MV-4-11 (cell line): ENCODE measurements at places on chromosomes 5 and 9.

GRCh38 chr9:70403618-70404025 is 10.8 kb downstream of the KLF9 start:
- no peak for DNase-seq

GRCh38 chr5:148781766-148782165 is 44.6 kb upstream of the ADRB2 start:
- DNase-seq: peak; percentile 81

- no peak for DNase-seq
Observed at GRCh38 chr9:136354592-136355085, 8.9 kb downstream of the DNLZ start.

GRCh38 chr9:34958411-34958982 is 412 bp downstream of the PHF24 start:
- DNase-seq: no peak

- DNase-seq: no peak
Observed at GRCh38 chr9:135299239-135299590, 180.4 kb upstream of the PPP1R26 start.

DNA sequence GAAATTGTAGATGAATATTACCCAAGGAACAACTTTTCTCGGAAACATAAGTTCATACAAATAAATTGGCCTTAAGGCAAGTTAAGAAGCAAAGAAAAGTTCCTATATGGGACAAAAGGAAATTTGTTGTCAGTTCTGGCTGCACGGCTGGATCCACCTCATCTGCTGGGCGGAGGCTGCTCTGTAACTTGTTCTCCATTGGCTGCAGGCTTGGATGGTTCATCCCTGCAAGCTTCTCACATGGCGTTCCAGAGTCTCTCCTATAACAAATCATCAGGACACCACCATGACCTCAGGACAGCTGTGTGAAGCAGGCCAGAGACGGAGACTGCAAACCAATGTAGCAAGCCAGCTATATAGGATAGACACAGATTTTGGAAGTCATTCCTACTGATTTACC is 81.4 kb upstream of the DAB2 start:
- DNase-seq: no peak

DNA sequence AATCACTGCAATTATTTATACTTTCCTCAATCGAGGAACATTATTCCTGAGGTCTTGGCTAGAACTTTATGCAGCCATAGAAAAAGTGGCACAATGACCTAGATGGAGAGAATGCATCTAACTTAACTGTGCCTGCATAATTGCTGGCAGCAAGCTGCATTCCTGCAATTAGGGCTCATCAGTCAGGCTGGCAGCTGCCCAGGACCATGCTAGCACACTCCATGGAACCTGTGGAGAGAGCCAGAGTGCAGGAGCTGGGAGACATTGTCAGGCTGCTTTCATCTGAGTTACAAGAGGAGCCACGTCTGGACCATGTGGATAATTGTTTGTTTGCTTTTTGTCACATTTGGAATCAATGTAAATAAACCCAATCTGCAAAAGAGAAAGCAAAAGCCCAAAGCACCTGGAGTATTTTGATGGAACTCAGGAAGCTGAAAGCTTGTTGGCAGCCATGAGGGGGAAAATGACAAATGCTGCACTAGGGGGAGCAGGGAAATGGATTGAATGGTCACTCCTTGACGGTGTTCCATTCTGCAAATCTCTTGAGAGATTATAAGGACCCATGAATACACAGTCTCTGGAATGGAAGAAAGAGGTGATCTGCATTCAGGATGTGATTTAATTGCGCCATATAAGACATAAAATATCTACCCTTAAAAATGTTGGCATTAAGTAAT is 839.9 kb downstream of the MAT2B start:
- no peak for DNase-seq

GRCh38 chr5:81314581-81314980 is 13.2 kb downstream of the ZCCHC9 start:
- no peak for DNase-seq

- DNase-seq: no peak
Observed at GRCh38 chr5:61216741-61217140, 54.5 kb upstream of the SMIM15 start.

DNA sequence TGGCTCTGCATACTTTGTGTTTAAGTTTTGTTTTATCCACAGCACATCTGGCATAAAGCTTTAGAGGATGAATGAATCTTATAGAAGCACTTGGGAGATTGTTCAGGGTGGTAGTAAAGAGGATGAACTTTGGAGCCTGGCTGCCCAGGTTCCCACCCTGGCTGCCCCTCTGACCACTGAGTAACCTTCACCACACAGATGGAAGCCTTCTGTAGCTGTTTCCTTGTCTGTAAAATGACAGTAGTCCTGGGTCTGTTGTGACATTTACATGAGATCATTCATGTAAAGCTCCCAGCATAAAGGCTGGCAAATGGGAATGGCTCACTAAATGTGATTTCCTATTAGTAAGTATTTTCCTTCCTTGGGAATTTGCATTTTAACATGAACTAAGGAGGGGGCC is 85.7 kb upstream of the FAM169A start:
- DNase-seq: no peak

DNA sequence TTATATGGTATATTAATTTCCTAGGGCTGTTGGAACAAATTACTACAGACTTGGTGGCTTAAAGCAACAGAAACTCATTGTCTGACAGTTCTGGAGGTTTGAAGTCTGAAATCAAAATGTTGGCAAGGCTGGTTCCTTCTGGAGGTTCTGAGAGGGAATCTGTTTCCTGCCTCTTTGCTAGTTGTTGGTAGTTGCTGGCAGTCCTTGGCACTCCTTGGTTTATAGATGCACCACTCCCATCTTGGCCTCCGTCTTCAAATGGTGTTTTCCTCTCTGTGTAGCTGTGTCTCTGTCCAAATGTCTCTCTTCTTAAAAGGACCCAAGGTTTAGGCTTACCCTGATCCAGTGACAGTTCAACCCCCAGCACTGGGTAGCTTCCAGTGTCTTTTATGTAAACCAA is 17.5 kb downstream of the MELK start:
- no peak for DNase-seq

GRCh38 chr9:131031005-131031641 is 22.1 kb downstream of the LAMC3 start:
- no peak for DNase-seq

GRCh38 chr9:90802386-90802985 is 867 bp downstream of the SYK start:
- DNase-seq: peak; percentile 81

DNA sequence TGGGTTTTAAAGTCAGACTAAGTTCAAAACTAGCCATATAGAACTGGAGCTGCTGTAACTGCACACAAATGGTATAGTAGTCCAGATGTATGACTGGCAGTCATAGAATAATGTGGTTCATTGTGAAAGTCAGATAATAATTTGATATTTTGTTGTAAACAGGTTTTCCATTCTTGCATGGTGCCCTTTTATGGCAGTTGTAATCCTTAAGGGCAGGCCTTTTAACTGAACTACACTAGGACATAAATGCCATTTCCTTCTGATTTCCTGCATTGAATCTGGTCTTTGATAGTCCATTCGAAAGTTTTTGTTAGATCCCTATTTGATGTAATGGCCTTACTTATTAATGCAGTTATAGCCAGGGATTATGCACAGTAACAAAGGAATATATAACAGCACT is 632.6 kb downstream of the PDE4D start:
- DNase-seq: no peak
